ENCODE measurements at places on chromosomes 7 and 10.

DNA sequence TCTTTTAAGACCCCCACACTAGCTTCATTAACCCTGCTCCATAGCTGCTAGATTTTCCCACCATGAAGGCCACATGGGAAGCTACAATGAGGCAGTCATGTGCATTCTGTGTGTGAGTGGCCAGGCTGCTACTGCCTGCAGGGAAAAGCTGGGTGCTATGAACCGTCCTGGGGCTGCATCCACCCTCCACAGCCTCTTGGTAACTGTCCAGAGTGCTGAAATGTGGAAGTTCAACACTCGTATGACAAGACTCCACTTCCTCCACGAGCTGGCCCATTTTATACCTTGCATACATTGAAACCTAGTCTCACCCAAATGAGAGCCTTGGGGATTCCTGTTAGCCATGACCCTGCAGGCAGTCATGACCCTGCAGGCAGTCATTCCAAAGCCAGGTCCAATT lies 59.4 kb downstream of the CUZD1 start:
- no peak for DNase-seq

DNA sequence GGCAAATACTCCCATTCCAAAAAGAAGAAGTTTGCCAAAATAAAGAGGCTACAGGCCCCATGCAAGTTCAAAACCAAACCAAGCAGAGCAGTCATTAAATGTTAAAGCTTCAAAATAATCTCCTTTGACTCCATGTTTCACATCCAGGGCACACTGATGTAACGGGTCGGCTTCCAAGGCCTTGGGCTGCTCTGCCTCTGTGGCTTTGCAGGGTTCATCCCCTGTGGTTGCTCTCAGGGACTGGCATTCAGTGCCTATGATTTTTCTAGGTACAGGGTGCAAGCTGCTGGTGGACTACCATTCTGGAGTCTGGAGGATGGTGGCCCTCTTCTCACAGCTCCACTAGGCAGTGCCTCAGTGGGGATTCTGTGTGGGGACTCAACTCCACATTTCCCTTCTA lies 971.6 kb upstream of the MBL2 start:
- DNase-seq, result no peak

DNA sequence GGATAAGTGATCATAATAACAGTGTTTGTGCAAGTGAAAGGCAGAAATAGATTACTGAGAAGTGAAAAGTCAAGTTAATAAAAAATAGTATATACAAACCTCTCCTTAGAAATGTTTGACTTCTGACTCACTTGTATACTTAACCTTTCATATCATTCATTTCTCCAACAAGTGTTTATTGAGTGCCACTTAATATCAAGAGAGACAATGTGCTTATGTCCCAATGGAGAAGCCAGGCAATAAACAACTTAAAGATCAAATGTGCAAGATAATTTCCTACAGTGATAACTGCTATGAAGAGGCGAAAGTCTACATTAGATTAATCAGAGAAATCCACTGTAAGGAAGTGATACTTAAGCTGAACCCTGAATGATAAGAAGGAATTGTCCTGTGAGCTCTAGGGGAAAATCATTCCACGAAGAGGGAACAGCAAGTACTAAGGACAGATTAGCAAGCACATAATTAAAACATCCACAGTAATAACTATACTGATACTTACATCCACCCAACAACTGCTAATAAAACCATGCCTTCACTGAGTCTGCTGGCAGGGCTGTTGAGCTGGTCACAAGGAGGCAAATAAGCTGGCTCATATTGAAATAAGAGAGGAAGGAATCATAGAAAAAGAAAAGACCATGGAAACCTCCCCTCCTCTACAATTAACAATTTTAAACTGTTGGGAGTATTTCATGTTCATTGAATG lies 203.5 kb downstream of the CTNNA3 start:
- DNase-seq, result no peak

DNA sequence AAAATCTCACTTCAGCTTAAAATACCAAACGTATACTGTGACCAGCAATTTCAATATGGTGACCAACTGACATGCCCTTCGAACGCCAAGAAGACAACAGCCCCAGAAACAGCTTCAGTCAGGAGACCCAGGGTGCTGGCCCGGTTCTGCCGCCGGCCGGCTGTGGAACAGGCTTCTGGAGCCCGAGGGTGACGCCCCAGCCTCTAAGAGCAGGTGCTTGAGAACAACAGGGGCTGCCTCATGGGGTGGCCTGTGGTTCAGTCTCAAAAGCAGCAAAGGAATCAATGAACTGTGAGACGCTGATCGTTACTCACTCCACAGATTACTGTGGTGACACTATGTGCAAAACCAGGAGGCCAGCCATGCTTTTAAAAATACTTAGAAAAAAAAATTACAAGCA lies 17.3 kb downstream of the GPER1 start:
- no peak for DNase-seq

- no peak for DNase-seq
These were observed 71.7 kb downstream of the CHRM2 start for GRCh38 chr7:136940122-136940521.

DNA sequence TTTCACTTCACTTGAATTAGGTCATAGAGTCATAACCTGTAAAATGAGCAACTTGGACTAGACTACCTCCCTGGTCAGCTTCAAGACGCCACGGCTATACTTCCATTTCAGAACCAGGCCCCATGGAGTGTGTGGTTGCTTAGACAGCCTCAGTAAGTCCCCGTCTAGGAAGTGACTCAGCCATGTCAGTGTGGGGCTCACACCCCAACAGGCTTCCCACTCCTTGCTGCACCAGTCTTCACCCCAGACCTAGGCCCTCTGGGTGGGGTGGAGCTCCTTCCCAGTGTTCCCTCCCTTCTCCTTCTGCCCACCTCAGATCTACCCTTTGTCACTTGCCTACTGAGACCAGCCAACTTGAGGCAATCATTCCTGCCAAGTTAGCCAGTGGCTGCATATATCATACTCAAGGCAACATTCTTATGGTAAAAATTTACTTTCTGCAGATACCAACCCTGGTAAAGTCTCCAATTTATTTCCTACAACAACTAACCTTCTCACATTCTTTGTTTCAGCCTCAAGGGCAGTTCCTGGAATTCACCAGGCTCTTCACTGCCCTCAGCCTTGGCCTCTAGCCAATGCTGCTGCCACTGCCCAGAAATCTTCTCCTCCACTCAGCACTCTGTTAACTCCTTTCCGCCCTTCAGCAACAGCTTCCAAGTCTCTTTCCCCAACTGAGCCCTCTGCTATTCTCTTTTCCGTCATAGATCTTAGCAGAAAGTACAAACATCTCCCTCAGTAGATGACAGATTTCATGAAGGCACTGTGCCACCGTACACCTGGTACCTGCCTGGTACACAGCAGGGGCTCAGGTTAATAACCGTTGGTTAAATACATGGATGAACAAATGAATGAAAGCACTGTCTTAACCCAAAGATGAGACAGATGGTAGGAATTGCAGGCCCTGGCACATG lies 31.3 kb upstream of the ZNRF2 start:
- DNase-seq, result no peak

GRCh38 chr7:154910125-154910524 lies 92.8 kb downstream of the PAXIP1 start:
- DNase-seq, result no peak

DNA sequence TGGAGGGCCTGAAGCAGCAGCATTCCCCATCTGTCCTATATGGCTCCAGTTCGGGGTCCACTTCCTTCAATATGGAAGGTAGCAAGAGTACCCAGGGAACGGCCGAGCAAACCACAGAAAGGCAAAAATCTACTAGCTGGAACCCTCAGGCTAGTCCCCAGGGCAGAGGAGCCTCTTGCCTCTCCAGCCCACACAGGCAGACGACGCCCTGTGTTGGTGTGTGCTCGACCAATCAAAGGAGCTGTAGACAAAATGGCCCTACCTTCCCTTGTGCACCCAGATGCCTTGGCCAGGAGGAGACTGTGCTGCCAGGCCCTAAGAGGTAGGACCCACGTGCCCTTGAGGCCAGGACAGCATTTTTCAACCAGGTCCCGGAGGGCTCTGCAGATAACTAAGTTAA lies 91.5 kb downstream of the FAM53B start:
- DNase-seq, result no peak

DNA sequence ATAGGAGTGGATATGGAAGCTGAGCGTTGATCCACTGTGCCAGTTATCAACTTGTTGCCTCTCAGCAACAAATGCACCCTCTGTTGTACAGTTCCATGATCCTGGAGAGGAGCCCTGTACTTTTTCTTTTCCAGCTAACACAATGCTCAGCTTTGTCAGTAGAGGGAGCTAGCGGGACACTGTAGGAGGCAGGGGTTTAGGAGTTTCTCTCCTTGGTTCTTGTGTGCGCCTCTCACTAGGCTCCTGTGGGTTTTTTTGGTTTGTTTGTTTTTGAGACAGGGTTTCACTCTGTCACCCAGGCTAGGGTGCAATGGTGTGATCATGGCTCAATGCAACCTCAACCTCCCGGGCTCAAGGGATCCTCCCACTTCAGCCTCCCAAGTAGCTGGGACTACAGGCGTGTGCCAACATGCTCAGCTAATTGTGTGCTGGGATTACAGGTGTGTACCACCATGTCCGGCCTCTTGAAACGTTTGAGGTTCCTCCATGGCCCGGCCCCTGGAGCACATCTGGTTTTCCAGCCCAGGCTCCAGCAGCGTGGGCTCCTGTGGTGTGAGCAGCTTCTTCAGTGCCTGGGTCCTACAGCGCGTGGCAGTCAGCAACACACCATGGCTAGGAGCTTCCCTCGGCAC lies 12.0 kb upstream of the MARVELD1 start:
- peak; percentile 75 for DNase-seq

GRCh38 chr7:46150721-46151120 lies 229.6 kb upstream of the IGFBP3 start:
- DNase-seq, result no peak

- peak; percentile 89 for DNase-seq
These were observed 108.3 kb downstream of the AHR start for GRCh38 chr7:17406738-17407137.

DNA sequence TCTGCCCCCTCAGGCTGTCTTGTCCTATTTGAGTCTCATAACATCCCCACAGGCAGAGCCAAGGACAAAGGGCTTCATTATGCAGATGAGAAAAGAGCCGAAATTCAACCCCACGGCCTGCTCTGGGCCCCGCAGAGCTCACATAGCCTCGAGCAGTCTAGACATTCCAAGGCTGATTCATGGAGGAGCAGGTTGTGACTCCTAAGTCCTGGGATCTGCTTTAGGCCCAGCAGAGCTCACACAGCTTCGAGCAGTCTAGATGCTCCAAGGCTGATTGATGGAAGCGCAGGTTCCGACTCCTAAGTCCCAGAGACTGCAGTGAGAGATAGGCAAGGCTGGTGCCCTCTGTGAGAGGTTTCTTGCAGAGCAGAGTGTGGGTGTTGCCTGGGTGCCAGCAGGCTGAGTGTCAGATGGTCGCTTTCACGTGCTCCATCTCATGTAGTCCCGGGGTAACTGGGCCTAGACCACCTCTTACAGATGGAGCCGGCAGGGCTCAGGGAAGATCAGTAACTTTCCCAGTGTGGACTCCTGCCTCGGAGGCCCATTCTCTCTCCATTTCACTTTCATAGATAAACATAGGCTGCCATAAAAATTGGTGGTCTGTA lies 436.1 kb upstream of the FOXK1 start:
- no peak for DNase-seq

DNA sequence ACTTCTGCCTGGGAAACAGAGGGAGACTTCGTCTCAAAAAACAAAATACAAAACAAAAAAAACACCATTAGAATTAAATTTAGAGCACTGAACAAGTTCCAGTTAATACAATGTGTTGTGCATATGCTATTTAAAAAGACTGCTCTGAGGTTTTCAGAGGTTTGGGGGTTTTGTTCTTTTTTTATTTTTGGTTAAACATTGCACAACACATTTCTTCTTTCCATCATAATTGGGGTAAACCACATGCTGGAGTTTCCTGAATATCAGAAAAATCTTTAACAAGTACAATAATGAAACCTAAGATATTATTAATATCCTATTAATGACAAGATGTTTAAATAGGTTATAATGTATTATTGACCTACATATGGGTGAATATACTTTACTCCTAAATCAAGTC lies 26.3 kb downstream of the IGF2BP3 start:
- no peak for DNase-seq

DNA sequence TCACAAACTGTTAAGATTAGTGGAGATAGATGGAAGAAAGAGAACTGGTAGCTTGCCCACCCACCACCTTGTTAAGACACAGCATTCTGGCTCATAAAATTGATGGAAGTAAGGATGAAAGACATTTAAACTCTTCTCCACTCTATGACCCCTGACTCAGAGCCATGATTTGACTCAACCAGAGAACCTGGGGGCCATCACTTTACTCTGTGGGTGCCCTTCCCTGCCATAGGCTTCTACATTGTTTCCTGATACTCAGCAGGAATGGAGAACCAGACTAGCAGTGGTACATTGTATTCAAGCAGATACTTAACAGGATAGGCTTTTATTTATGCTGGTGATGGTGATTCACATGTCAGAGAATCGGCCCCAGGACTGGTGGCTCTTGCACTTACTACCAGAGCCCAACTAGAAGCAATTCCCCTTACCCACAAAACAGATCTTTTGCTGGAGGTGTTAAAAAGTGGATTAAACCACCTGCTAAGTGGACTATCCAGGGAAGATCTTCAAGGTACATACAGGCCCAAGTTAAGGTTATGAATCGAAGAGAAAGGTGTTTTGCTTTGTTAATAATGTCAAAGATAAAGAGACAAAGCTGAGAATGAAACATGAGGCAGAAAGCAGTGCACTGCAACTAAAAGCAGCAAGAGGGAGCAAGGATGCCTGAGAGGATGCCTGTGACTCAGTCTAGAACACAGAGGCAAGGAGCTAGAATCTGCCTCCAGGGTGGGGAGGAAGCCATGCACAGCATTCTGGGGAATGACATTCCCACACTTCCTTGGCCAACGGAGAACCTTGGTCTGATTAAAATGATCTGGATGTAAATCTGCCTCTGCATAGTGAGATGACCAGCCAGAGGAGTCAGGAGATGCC lies 36.0 kb upstream of the GLI3 start:
- DNase-seq, result peak; percentile 87

- DNase-seq, result peak; percentile 60
These were observed 1016.4 kb upstream of the SORCS1 start for GRCh38 chr10:108180878-108181277.

DNA sequence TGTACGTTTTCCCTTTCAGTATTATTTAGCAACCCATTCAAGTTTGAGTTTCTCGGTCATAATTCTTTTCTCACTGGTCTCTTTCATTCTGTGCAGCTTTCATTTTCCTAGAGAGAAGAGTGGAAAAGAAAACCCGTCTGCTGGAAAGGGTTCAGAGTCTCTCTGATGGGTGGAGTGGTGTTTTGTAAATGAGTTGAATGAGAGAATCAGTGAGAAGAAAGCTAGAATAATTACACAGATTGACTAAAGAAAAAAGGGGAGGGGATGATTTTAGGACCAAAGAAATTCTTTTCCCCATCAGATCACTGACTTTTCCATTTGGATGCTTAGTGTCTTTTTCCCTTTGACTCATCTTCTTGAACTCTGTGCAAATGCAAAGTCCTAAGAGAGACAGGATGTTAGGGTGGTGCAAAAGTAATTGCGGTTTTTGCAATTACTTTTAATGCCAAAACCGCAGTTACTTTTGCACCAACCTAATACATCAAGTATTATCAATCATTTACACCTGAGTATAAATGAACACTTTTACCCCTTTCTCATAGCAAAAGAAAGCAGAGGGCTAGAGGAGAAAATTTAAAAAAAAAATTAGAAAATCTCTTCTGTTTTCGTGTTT lies 242.1 kb upstream of the SP4 start:
- DNase-seq, result no peak

Data from HCEC 1CT (cell line).